NCI-H1105 (cell line): ENCODE measurements at places on chromosomes 6 and 20.
A peak's percentile ranks its signal among the peaks of the same experiment; 100 is the strongest.

DNA sequence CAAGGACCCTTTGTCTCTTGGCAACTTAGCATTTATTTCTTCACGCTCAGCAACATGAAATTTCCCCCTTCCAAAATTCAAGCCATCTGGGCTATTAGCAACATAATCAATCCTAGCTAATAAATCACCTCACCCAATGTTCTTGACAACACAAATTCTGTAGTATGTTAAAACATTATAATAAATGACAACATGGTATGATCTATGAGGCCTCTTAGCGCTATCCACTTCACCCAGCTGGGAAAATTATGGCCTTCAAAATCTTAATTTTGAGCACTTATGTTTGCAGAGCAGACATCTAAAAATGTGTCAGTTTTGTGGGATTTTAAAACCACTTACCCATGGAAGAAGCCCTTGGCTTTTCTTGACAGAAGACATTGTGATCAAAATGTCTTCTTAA is 181.9 kb downstream of the HDGFL1 start:
- DNase-seq = no peak

DNA sequence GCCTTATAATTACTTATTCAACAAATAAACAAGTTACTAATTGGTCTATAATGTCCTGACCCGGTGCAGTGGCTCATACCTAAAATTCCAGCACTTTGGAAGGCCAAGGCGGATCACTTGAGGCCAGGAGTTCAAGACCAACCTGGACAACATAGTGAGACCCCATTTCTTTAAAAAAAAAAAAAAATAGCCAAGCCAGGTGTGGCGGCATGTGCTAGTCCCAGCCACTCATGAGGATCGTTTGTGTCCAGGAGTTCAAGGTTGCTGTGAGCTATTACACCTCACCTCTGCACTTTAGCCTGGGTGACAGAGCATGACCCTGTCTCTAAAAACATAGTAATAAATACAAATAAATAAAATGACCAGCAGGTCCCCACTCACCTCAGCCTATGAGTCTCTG is 9.8 kb upstream of the UBE2V1 start:
- no peak for DNase-seq

DNA sequence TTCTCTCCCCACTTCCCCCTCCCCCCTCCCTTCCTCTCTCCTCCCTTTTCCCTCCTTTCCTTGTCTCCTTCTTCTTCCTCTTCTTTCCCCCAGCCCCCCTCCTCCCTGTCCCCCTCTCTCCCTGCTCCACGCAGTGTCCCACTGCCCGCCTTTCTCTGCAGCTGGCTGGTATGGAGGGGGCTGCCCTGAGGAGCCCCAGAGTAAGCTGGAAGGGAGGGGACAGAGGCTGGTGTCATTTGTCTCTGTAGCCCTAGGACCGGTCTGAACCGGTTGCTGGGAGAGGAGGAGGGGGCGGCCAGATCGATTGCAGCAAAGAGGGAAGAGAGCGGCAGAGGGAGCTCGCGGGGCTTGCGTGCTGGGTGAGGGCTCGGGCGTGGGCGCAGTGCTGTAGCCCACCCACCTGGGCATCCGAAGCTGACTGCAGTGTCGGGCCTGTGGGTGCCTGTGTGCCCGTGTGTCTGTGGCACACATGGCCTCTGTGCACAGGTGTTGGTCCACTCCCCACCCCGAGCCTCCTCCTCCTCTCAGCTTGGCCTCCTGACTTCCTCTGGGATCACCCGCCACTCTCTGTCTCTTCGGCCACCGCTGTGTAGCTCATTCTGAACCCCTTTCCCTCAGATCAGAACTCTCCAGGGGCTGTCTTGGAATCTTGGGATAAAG is 50.6 kb downstream of the SRC start:
- DNase-seq = peak; percentile 16

GRCh38 chr6:170448751-170449630 is 104.1 kb downstream of the PSMB1 start:
- no peak for DNase-seq

DNA sequence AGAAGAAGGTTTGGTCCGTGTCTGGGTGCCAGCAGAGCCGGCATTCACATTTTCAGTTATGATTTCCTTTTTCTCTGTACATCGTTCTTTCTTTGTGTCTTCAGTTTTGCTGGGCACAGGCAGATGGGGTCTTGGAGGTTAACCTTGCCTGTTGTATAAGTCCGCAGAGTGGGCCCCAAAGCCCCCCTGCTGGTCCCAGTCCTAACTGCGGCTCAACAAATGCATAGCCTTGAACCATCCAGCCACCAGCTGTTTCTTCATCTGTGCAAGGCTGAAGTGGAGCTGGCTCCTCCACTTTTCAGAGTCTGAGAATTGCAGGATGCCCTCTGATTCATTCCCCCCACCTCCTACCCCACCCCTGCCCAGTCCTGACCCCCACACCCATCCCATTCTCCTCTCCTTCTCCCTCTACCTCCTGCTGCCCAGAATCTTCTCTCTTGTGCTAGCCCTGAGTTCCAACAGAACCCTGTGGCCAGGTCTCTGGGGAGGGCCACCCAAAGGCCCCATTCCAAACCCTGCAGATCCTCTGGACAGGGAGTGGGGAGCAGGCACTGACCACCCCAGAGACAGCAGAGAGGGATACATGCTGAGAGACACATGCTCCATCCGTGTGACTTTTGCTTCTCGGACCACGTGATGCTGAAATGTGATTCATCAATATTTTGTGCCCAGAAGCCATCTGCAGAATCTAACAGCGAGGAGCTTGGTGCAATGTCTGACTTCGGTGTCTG is 386.5 kb upstream of the SULF2 start:
- DNase-seq = no peak

- no peak for DNase-seq
Measured at GRCh38 chr6:139392794-139393193, 18.3 kb upstream of the CITED2 start.

- no peak for DNase-seq
Measured at GRCh38 chr20:43771503-43772190, 44.8 kb upstream of the GTSF1L start.

GRCh38 chr6:53761036-53761435 is 33.8 kb upstream of the LRRC1 start:
- DNase-seq = no peak
